ENCODE measurements at places on chromosomes 1 and 21.
A peak's percentile ranks its signal among the peaks of the same experiment; 100 is the strongest.

GRCh38 chr21:32364387-32364786 is 28.4 kb downstream of the URB1 start:
- no peak for DNase-seq

DNA sequence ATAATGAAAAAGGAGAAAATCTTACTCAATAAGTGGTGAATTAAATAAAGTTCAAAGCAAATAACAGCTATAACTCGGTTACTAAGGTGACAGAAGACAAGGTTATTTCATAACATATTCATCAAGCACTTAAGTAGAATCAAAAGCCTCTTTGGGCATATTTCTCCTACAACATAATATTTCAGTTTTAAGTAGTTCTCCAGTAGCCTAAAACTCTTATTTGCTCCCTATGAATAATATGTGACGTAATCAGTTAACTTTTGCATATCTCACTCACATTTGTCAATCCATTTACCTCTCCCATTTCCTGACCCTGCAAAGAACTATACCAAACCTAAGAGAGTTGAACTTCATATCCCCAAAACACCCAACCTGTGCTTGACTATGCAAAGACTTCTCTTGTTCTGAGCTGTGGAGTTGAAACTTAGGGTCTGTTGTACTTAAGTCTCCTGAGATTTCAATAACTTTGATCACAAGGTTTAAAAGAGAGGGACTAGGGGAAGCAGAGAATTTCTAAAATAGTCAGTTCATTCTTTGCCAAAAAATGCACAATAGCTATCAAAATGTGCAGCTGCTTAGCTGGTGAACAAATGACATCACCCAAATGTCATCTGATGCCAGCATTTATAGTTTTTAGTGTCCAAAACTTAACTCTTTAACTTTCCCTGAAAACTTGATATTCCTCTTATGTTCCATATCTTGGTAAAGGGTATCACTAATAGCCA is 37.2 kb downstream of the TTLL7 start:
- DNase-seq = no peak

- DNase-seq = no peak
Observed at GRCh38 chr1:27489501-27489972, 430 bp downstream of the WASF2 start.

- no peak for DNase-seq
Observed at GRCh38 chr1:89037186-89037585, 14.5 kb upstream of the GBP3 start.

- no peak for DNase-seq
Observed at GRCh38 chr1:29444782-29445729, 208.7 kb downstream of the PTPRU start.

DNA sequence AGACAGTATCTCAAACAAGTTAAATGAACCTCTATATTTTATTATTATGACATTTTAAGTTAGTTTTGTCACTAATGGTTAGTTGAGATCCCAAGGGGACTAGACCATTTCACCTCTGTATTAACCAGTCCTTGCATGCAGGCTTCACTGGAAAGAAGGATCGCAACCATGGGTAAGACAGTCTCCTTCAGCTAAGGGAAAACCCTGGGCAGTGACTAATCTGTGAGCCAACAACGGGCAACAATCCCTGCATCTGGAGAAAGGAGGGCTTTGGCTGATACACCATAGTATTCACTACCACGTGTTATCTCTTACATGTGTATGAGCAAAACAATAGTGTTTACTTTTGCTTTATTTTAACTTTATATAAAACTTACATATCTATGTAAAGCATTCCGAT is 708.8 kb upstream of the CHRM3 start:
- no peak for DNase-seq

DNA sequence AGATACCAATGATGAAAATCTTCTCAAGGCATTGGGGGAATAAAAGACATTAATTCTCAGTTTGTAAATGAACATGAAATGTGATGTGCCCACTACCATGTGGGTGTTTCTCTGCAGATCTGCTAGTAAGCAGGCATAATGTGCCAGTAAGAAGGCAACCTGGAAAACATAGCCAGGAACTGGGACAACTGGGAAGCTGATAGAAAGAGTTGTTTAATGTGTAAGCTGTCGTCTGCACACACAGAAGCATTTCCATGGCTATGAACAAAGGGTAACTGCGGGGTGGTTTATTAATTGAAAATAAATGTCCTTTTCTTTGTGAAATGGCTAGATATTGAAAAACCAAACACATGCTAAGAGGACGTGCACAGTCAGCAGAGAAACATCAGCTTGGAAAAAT is 52.0 kb downstream of the ZC3H11B start:
- DNase-seq = no peak

DNA sequence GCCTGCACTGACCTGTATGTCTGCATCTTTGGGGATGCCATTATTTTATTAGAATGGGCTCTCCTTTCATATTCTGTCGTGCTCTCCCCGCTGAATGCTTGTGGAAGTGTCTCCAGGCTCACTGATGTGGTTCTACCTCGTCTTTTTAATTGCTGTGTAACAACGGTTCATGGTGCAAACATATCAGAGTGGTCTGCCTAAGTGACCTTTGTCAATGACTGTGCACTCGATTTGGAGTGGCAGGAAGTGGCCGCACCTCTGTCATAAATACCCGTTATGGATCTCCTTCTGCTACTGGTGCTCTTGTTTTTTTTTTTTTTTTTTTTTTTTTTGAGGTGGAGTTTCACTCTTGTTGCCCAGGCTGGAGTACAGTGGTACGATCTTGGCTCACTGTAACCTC is 38.3 kb downstream of the SPSB1 start:
- DNase-seq = no peak

DNA sequence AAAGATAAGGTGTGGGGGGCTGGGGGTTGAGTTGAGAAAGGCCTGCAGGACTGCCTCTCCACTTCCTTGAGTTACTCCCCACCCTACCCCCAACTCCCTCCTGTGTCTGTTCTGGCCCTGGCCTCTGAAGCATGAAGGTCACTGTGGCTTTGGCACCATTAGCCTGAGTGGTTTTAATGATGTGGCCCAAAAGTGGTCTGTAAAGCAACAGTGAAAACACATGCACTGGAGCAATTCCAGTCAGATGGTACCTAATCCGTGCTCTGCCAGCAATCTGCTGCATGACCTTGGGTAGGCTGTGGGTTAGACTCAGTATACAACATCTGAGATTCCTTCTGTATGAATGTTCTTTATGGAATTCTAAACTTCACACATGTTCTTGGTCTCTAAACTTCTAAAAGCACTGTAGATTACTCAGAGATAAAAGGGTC is 86.5 kb upstream of the ATP1A1 start:
- no peak for DNase-seq

DNA sequence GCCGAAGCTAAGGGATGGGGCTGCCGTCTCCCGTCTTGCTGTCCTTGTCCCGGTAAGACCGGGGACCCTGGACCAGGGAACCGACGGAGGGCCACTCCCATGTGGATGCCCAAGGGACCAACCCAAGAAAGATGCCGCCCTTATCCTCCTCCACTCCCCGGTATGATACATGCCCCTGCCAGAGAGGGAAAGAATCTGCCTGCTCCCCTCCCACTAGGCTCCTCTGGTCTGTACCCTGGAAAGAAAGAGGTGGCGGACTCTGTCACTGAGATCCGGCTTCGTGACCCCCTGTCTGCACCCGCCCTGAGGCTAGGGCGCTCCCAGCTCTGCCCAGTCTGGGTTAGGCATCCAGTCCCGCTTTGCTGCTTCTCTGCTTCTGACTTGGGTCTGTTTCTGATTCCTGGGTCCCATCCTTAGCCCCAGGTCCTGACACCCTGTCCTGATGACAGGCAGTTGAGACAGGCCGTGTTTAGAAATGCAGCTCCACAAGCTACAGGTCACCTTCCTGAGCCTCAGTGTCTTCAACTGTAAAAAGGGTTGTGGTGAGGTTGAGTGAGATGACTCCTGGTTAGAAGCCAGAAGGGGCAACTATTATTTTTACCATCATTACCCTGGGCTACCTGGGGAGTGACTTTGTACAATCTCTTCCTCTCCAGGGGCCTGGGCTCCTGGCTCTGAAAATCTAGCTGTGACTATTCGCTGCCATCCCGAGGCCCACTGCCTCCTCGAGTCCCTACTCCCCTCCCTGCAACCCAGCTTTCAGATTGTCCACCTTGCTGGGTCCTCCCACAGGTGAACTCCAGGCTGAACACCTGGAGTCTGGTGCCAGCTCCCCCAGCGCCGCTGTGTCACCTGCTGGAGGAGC is 3.7 kb downstream of the MATN1 start:
- DNase-seq = no peak

DNA sequence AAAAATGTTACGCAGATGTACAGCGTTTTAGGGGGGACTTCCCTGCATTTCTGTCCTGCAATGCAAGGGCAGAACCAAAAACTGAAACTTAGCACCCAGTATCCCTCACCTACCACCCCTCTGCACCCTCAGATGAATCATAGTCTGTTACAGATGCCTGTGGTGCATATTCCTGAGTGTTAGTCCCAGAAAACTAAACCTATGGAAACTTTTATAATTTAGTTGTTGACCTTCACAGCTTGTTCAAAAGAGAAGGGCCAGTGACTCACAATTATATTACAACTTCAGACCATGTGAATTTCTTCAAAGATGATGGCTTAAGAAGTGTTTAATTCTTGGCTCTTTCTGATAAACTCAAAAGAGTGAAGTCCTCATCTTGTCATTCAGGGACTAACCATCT is 5.8 kb downstream of the PTGER3 start:
- DNase-seq = no peak

GRCh38 chr1:43285269-43285990 is at the start of gene C1orf210:
Gene C1orf210 (minus strand): TSS chr1:43285581. CDS start chr1:43283270, 2,311 bp downstream.
- peak; percentile 13 for DNase-seq

DNA sequence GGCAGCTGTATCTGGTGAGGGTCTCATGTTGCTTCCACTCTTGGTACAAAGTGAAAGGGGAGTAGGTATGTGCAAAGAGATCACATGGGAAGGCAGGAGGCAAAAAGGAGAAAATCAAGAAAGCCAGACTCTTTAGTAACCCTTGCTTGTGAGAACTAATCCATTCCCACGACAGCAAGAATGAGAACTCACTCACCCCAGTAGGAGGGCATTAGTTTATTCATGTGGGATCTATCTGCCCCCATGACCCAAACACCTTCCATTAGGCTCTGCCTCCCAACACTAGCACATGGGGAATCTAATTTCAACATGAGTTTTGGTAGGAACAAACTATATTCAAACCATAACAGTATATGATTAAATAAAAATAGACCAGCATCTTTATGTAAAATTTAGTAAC is 57.6 kb downstream of the ZNHIT6 start:
- no peak for DNase-seq

DNA sequence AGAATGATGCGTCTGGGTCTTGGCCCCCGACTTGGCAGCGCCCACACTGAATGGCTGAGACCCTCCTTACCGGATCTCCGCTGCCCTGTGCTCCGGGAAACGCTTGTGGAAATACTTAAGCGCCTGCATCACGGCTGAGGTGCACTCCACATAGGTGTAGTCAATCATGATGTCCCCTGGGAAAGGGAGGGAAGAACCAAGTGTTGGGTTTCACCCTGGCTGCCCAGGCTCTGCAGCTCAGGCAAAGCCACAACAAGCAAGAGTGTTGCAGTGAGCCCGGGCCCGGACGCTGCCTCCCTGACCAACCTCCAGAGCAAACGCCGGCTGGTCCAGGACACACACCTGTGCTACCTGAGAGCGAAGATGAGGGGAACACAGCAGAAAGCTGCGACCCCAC is 21.5 kb upstream of the SPATC1L start:
- DNase-seq = no peak

- DNase-seq = no peak
Observed at GRCh38 chr1:63750721-63751120, 23.1 kb upstream of the ROR1 start.

- DNase-seq = no peak
Observed at GRCh38 chr1:60695716-60696171, 386.6 kb upstream of the NFIA start.

DNA sequence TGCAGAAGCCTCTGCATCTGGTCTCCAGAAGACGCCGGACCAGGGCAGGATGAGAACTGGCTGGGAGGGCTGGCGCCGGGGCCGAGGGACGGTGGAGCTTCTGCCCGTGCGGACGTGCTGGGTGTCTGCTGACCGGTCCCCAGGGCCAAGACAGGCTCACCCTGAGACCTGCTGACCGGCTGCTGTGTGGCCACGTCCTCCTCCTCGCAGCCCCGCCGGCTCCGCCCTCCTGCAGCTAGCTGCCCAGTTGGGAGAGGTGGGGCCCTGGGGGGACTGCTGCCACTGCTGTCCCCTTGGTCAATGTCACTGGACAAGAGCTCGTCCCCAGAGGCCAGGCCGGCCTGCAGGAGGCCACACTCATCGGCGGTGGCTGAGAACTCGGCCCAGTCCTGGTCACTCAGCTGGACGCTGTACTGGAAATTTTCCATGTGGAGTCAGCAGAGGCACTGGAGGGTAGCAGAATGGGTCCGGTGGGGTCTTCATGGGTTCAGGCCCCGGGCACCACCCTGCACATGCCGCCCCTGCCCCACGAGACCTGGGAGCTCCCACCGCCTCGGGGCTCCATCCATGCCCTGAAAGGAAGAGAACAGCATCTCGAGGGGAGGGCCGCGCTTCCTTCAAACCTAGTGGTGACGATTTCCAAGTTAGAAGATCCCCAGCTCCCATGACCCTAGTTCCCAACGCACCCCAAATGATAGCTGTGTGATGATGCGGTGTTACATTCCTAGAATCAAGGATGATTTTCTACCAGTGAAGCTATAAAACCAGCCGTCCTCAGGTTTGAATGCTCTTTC is 1.1 kb downstream of the PERM1 start:
- DNase-seq = no peak

- DNase-seq = no peak
Observed at GRCh38 chr1:46043458-46044017, 88.9 kb downstream of the PIK3R3 start.

GRCh38 chr1:198936371-198937083 is 297.7 kb downstream of the PTPRC start:
- no peak for DNase-seq

DNA sequence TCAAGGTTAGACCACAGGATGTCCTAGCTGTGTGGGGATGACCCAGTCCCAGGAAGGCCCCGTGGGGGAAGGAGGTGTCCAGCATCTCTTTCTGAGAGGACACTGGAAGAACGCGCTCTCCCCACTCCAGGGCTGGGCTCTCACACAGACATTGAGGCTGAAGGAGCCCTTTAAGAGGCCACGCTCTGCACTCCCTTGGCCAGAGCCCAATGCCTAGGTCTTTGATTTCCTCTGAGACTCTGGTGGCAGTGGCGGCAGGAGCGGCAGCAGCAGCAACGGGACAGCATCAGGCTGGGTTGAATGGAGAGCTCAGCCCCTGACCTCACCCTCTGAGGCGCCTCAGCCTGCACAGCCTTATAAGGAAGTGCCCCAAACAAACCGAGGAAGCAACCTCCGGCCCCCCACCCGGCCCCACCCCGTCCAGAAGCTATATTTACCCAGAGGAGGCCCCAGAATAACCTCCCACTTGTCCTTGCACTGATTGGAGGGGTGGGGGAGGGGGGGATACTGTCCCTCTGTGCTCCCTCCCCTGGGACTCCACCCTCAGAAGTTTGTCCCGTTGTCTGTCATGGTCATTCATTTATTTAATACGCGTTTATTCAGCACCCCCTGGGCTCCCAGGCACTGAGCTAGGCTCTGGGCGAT is 12.3 kb downstream of the NES start:
- DNase-seq = no peak

DNA sequence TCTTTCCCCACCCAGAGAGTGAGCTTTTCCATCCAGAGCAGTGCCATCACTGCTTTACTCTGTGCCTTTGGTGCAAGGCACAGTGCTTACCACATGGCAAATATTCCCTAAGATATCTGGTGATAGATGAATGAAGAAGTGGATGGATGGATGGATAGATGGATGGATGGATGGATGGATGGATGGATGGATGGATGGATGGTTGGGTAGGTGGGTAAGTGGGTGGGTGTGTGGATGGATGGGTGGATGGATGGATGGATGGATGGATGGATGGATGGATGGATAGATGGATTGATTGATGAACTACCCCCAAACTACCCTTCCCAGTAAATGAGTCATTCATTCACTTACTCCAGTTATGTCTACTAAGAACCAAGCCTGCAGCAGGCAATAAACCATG is 42.9 kb upstream of the SLC44A3 start:
- no peak for DNase-seq
